NCI-H1092 treated with DMSO at 0.1 percent for 48 hours (cell line): ENCODE measurements at places on chromosomes 16 and 17.

DNA sequence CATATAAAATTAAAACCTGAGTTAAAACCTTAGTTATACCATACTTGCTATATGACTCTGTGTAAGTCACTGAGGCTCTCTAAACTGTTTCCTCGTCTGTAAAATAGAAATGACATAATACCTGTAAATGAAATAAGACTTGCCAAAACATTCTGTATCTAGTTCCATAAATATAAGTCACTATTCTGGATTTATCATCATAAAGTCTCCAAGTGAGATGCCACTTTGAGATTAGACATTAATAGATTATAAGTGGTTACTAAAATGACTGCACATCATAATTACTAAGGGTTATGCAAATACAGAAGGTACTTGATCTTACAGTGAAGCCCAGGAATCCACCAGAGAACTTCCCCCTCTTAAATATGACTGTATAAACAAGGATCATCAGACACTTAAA lies 12.0 kb upstream of the BRIP1 start:
- DNase-seq: no peak

DNA sequence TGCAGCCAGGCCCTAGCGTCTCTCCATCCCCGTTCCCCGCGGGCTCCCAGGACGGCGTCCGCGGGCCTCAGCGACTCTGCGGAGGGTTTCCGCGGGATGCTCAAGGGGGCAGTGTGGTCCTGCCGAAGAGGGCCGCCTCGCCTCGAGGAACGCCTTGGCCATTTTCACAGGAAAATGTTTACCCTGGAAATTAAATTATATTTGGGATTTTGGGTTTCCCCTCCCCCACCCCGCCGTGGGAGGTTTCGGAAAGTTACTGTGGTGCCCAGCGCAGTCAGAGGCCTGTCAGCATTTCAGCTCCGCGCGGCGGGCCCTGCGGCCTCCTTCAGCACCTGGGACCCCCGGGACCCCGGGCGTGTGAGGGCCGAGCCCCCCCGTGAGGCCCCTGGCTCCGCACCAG lies 94.5 kb downstream of the PCTP start:
- DNase-seq: peak; percentile 4

GRCh38 chr17:75793460-75793859 lies 8.9 kb downstream of the UNK start:
- no peak for DNase-seq

GRCh38 chr17:72466199-72466598 lies 345.4 kb downstream of the SOX9 start:
- DNase-seq: no peak

DNA sequence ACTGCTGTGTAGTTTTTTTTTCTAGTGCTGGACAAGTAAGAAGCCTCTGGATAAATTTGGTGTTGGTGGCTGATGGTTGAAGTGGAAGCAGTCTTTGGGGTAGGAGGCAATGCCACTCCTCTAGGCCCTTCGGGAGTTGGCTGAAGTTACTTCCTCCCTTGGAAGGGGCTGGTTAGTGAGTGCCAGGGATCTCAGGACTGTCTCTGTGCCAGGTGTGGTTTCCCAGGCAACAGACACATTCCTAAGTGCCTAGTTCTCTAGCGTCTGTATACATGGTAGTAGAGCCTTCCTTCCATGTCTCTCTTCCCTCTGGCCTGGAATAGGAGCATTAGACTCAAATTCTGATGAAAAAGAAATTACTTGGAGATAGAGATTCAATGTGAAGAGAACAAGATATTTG lies 15.3 kb downstream of the TMEM98 start:
- DNase-seq: no peak

DNA sequence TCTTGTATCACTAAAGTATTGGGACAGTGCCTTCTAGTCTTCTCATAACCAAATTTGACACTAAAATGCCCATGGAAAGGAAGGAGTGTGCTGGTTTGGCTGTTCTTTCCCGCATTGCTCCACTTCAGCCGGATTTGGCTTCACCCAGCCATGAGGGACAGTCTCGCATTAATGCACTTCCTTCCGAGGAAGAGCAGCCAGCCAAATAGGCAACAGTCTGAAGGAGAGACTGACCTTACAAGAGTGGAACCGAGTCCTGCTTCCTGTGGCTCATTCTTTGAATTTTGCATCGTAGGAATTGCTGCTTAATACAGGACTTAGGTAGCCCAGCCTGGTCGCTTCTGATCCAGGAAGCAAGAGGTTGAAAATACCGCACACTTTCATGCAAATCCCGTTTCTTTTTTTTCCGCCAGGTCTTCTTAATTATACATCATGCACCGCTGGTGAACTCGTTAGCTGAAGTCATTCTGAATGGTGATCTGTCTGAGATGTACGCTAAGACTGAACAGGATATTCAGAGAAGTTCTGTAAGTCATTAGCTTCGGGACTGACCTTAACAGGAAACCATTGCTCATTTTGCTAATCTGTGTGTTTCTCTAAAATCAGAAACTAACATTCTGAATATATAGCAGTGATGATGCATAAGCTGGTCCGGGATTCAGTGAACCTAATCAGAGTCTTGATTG lies 38.2 kb downstream of the CLEC16A start:
- DNase-seq: no peak

GRCh38 chr16:80171746-80172145 lies 369.0 kb upstream of the DYNLRB2 start:
- DNase-seq: no peak

DNA sequence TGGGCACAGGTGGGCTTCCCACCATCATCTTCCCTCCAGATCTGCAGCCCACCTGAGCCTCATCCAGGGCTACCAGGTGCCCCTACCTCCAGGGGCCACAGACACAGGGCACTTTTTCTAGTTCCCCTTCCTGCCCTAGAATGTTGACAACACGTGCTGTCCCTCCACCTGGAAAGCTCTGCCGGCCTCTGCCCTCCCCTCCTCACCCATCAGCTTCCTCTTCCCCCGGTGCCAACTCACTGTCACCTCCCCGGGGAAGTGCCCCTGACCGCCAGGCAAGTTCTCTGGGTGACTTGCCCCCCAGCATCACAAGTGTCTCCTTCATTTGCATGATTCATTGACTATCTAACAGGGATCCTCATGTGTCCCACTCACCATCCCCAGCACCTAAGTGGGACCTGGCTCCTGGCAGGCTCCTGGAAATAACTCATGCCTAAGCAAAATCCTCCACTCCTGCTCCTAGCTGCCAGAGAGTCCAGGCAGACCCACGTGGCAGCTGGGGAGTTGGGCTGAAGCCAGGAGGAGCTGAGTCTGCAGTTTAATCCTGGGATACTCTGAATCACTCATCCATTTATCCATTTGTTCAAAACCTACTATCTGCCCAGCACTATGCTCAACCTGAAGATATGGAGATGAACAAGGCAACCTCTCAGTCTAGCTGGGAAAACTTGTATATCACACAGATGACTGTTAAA lies 304.4 kb downstream of the FOXL1 start:
- no peak for DNase-seq

DNA sequence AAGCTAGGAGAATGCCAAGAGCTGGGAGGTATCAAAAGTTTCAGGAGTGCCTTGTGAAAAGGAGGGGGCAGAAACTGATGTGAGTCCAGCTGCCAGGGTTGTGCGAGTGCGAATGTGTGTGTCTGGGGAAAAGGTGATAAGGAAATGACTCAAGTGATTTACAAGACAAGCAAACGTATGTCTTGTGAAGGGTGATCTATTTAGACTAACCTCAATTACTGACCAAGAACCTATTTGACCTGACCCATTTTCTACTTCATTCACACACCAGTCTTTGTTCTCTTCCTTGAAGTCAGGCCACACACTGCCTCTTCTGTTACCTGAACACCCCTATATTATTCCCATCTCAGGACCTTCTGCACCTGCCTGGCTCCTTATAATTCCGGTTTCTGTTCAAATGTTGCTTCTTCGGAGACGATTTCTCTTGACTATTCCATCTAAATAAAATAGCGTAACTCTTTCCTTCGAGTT lies 1.0 kb downstream of the GDE1 start:
- no peak for DNase-seq

GRCh38 chr16:86100205-86101136 lies 201.5 kb downstream of the IRF8 start:
- no peak for DNase-seq

GRCh38 chr17:43740541-43740940 lies 18.1 kb downstream of the SOST start:
- DNase-seq: no peak

DNA sequence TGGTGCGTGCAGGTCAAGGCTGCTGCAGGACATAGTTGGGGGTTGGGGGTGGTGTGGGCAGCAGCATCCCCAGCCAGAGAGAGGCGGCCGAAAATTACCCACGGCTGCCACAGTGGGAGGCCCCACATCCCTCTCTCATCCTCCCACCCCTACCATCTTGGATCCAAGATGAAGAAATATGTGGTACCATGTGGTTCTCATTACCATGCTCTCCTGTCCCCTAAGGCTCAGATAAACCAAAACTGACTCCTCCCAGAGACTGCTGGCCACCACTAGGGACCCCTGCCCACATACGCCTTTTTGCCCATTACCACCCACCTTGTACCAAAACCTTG lies 120.4 kb downstream of the HIC1 start:
- no peak for DNase-seq

GRCh38 chr17:27323538-27324215 lies 29.8 kb downstream of the WSB1 start:
- DNase-seq: no peak

DNA sequence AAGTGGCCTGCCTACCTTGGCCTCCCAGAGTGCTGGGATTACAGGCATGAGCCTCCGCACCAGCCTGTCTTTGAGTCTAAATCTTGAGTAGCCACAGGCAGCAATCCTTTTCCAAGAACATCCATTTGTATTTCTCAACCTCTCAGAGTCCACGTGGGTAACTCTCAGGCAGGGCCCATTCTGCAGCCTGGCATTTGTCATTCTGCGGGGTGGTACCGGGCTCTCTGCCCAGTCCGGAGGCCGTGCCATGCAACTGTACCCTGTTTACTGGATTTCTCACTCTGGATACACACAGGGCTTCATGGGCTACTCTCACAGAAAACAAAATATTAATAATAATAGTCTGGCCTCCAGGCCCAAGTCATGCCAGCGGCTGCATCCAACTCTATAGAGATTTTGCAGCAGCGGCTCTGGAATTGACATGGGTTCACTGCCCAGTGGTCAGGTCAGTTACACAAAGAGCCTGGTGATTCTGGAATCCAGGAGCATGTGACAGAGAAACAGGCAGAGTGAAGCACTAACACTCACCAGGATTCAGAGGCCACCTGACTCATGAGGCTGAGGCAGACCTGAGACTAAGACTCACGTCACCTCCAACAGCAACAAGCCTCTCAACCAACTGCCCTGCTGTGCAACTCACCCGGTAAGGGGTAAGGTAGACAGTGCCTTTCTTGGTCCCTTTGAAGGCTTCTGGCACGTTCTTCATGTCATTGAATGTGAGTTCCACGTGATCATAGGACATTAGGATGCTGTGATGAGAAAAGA lies 4.0 kb downstream of the WBP2 start:
- no peak for DNase-seq

DNA sequence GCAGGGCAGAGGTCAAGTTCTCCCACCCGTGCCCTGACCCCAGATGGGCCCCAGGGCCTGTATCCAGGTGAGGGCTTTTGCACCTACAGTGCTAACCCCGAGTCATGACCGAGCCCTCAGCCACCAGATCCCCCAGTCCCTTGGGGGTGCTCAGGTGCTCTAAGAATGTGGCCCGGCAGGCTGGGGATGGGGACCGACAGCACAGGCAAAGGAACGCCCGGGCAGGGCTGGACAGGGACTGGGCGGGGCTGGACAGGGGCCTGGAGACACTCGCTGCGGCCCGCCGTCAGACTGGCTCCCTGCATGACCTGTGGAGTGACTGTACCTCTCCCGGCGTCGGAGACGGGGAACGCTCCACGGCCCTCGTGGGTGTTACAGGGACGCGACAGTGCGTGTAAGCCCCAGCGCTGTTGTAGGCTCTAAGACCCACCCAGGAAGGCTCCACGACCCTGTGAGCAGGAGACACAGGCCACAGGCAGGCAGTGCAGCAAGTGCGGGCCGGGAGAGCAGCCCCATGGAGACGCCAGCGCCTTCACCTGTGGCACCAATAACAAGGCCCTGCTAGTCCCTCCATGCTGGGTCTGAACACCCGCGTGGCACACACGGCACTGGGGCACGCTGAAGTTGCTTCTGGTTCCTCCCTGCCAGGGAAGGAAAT lies 38.8 kb downstream of the CBFA2T3 start:
- DNase-seq: no peak

GRCh38 chr16:53922807-53923571 lies 219.0 kb downstream of the FTO start:
- peak; percentile 96 for DNase-seq

GRCh38 chr16:86676254-86676670 lies 97.9 kb downstream of the FOXL1 start:
- no peak for DNase-seq

DNA sequence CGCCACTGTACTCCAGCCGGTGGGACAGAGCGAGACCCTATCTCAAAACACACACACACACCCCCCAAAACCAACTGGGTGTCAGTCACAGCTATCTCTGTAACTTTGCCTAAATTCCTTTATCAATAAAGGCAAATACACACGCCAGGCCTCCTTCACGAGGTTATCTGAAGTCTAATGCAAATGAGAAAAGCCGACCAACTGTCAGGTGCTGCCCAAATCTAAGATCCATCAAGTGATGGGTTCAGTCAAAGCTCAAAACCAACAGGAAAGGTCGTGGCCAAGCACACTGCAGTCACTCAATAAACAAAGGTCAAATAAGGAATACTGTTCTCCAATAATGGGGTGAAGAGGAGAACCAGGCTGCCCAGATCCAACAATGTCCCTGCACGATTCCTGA lies 1.1 kb downstream of the ANKFY1 start:
- DNase-seq: no peak

GRCh38 chr16:77662246-77662645 lies 60.1 kb upstream of the NUDT7 start:
- DNase-seq: no peak

DNA sequence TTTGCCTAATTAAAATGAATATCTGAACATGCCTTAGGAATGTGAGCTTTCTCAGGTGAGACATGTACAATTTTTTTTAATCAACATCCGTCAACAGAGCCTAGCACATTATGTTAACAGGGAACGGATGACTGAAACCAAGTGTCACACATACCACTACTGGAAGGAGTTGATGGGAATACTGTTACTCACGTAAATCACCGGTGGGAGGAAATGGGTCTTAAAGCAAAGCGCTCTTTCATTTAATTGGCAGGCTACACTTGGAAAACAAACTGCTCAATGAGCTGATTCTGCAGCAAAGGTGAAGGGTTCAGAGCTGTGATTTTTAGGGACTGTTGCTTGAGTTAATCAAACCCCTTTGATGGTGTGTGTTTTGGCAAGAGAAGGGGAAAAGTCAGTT lies 4.8 kb downstream of the CPPED1 start:
- DNase-seq: no peak

DNA sequence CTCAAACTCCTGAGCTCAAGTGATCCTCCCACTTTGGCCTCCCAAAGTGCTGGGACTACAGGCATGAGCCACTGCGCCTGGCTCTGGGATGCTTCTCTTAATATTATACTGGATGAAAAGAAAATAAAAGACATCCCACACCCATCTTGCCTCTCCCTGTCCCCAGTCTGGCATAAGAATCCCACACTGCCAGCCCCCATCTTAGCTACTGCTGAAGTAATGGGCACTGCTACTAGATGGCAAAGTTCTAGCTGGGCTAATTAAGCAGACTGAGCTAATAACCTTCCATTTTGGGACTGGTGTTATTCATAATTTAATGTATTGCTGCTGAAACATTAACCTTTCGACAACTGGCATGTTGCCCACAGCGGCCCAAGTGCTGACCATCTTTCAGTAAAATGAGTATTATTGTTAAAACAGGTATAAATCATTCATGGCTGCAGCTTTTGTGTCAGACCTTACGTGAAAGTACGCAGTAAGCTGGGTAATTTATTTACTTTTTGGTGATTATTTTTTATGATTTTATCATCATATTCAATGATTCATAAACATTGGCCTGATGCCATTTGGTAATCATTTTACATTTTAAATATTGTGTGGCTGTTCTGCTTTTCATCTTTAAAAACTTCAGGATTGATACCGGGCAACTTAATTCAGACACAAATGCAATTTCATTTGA lies 47.4 kb upstream of the ZFHX3 start:
- peak; percentile 44 for DNase-seq
